ENCODE measurements at places on chromosomes 1 and 21.

GRCh38 chr1:86583032-86583431 lies 36.2 kb downstream of the CLCA4 start:
- DNase-seq, result no peak

DNA sequence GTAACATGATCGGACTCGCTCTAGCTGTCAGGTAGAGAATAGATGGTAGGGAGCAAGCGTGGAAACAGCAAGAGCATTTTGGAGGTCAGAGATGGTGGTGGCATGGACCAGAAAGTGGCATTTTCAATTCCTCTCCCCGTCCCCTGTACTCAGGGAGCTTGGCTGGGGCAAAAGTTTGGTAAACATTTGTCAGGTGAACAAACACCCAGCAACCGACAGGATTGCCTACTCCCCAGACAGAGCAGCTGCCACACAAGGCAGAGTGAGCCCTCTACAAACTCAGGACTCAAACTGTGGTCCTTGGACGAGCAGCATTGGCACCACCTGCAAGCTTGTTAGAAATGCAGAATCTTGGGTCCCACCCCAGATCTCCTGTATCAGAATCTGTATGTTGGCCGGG lies 14.3 kb downstream of the PTAFR start:
- no peak for DNase-seq

- no peak for DNase-seq
Measured at GRCh38 chr1:195608883-195609282, 999.4 kb downstream of the KCNT2 start.

- no peak for DNase-seq
Measured at GRCh38 chr1:96660503-96660902, 61.1 kb upstream of the PTBP2 start.

GRCh38 chr1:96944432-96945092 lies 223.0 kb downstream of the PTBP2 start:
- no peak for DNase-seq

GRCh38 chr1:204685236-204686006 lies at the start of gene LRRN2:
TSS of gene LRRN2 (minus strand) at chr1:204685738. CDS start at chr1:204619992, 65,746 bp downstream.
- DNase-seq, result no peak

DNA sequence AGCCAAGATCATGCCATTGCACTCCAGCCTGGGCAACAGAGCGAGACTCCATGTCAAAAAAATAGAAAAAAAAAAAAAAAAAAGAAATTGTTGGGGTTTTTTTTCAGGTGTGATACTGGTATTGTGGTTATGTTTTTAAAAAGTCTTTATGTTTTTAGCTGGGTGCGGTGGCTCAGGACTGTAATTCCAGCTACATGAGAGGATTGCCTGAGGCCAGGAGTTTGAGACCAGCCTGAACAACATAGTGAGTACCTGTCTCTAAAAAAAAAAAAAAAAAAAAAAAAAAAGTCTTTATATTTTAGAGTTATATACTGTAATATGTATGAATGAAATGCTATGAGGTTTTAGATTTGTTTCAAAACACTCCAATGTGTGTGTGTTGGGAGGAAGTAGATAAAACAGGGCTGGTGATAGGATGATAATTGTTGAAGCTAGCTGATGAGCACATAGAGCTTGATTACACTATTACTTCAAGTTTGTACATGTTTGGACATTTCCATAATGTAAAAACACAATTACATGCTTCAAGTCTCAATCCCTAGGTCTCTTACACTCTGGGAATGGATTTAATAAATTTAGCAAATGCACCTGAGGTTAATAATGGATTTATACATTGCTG lies 30.2 kb upstream of the ATP5PO start:
- no peak for DNase-seq

GRCh38 chr21:30329203-30329875 lies 8.2 kb downstream of the KRTAP27-1 start:
- DNase-seq, result no peak

DNA sequence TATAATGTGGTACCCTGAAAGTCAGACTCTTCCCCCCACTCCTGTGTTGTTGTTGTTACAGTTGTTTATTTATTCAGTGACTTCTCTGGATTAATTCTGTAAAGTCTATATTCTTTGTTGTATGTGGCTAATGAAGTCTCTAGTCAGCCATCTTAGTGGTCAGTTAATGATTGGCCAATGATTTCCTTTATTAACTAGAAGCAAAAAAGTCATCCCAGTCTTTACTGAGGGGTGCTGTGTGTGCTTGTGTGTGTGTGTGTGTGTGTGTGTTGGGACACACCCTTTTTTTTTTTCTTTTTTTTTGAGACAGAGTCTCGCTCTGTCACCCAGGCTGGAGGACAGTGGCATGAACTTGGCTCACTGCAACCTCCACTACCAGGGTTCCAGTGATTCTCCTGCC lies 37.3 kb upstream of the HYI start:
- no peak for DNase-seq

DNA sequence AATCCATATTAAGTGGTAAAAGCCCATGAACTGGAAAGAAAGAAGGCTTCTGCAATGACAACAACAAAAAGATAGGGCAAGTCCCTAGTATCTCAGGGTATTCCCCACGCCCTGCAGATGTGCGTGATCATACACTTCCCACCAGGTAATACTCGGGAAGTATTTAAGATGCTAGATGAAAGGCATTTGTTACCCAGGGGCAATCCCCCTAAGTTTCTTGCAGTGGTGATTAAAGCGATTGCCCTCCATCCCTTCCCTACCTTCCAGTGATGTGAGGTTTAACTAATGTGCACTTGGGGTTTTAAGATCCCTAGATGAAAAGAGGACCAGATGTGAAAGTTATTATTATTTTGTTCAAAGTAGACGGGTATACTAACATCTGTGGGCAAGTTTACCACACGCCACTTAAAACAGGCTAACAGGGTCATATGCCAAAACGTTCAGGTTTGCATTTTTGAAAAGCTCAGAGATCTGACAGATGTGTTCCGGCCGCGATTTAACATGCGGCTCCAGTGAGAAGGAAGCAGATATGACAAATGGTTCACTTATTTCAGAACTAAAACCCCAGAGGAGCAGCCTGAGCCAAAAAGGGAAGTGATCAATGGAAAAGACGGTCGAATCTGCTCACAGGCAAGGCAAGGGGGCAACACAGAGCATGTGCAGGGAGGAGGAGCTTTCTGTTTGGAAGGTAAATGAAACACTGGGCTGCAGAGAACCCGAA lies 17.4 kb downstream of the TIAM1 start:
- no peak for DNase-seq

DNA sequence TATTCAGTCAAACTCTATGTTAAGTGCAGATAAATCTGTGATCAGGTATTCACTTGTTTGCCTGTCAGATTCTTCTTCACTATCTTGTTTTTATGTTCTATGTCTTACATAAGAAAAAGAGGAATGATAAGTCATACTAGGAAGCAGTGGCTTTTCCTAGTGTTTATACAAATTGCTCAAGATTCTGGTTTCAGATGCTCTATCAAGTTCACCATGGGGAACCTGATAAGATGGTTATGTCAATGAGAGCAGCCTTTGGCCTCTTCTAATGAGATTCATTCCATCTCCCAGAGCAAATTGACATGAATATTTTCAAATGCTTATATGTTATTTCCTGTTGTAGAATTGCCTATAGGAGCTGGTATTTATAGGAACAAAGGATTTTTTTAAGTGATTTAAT lies 218.8 kb upstream of the TMPRSS15 start:
- DNase-seq, result no peak
